ENCODE measurements at places on chromosomes 6 and 20. TPM values are rescaled to one million over a fixed set of nuclear protein-coding genes. Genes with fewer than 3 reads are reported as not detected.

SLC22A2 gene
- total RNA-seq = not detected

PDE7B gene
- 58.1 TPM for total RNA-seq

ERGIC3 gene
- total RNA-seq = 536 TPM

FNDC11 gene
- total RNA-seq = 0.46 TPM

HRH3 gene
- not detected for total RNA-seq

LRRC73 gene
- 0.65 TPM for total RNA-seq

PHACTR3 gene
- not detected for total RNA-seq
